ENCODE measurements at places on chromosomes 5 and 9. TPM values are rescaled to one million over a fixed set of nuclear protein-coding genes. Genes with fewer than 3 reads are reported as not detected.

The JAKMIP2 gene
- 2.6 TPM for total RNA-seq

The SV2C gene
- total RNA-seq, result 0.07 TPM

The RNF224 gene
- not detected for total RNA-seq

The MSANTD3 gene
- total RNA-seq, result 13.3 TPM

Measured in activated CD8-positive, alpha-beta T cell treated with anti-CD3 and anti-CD28 coated beads for 36 hours (primary cell).